Activated CD8-positive, alpha-beta T cell treated with anti-CD3 and anti-CD28 coated beads for 36 hours (primary cell): ENCODE measurements at places on chromosomes 2 and 18. TPM values are rescaled to one million over a fixed set of nuclear protein-coding genes. Genes with fewer than 3 reads are reported as not detected.

Gene GREB1L
- total RNA-seq: not detected

- DNase-seq: no peak
These were observed 5.5 kb downstream of the VSNL1 start for GRCh38 chr2:17545680-17546613.

Gene RAMP1
- total RNA-seq: 1.4 TPM

Gene LCT
- 0.29 TPM for total RNA-seq

Gene NEU2
- not detected for total RNA-seq

- no peak for DNase-seq
These were observed 36.4 kb downstream of the TACR1 start for GRCh38 chr2:75162897-75163296.

DNA sequence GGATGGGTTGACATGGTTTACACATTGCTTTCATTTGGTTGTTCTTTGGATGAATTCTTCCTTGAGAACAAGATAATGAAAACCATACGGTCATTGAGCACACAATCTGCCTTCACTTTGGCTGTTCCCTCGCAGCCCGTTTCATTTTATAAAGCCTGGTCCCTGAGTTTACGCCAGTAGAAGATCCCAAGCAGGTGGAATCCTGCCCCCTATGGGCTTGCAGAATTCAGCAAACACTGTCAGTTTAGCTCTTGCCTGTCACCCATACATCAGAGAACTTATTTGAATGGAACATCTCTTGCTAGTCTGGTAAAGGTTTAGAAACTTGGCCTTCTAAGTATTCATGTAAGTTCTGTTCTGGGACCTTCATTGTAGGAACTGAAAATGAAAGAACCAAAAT lies 666.4 kb upstream of the ZEB2 start:
- no peak for DNase-seq

- no peak for DNase-seq
These were observed 48.5 kb upstream of the PELI1 start for GRCh38 chr2:64192664-64193105.

Gene CPLX4
- not detected for total RNA-seq

Gene TSHZ1
- total RNA-seq: 11.0 TPM

DNA sequence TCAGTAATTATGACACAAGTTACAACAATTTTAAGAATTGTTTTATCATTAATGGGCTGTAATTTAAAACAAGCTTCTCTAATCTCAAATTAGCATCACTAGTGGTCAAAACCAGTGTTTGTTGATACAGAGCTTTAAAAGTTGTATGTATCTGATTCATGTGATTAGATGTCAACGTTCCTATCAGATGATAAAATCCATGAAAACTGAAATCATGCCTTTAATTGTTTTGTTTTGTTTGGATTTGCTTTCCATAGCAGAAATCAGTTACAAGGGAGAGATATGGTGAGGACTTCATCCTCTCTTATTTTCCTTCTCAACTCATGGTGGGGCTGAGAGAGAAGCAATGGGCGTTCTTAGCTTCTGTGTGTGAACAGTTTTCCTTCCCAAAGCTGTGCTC lies 469.6 kb downstream of the PID1 start:
- DNase-seq: no peak

- DNase-seq: no peak
These were observed 87.4 kb downstream of the MDH1 start for GRCh38 chr2:63676135-63676534.

GRCh38 chr2:69054431-69054830 lies 41.5 kb downstream of the ANTXR1 start:
- DNase-seq: peak; percentile 33

GRCh38 chr2:234483568-234484251 lies 13.2 kb downstream of the ARL4C start:
- peak; percentile 95 for DNase-seq

DNA sequence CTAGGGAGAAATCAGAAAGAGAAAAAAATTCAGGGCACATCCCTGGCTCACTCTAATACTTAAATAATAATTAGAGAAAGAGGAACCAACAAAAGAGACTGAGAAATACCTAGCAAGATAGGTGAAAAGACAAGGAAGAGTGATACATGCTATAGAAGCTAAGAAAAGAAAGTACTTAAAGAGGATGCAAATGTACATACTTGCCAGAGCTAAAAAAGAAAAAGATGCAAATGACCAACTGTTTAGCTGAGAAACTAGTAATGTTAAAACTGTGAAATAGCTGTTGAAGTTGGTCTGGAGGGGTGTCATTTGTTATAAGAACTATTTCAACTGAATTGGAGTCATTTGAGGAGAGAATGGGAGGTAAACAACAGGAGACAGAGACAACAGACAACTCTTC lies 412.2 kb downstream of the SPAG16 start:
- no peak for DNase-seq

- no peak for DNase-seq
These were observed 265.5 kb downstream of the TGIF1 start for GRCh38 chr18:3715231-3716080.

Gene PCARE
- total RNA-seq: not detected

GRCh38 chr2:231679908-231680284 lies 28.4 kb upstream of the PTMA start:
- no peak for DNase-seq

GRCh38 chr2:190060626-190061025 lies 1.9 kb downstream of the MSTN start:
- no peak for DNase-seq

Gene RAPGEF4
- 1.3 TPM for total RNA-seq

Gene AQP12B
- total RNA-seq: not detected

DNA sequence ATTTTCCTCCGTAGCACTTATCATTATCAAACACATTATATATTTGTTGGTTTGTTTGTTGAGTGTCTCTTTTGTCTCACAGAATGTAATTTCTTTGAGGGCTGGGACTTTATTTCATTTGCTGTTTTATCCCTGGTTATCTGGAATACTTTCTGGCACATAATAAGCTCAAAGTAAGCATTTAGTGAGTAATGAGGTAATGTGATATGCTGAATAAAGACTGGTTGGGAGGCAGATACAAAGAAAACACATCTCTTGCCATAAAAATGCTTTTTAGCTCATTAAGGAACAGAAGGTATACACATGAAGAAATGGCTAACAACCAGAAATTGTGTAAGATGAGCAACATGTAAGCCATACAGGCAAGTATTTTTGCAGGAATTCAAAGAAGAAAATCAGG lies 1411.8 kb downstream of the LRP1B start:
- no peak for DNase-seq

GRCh38 chr18:47077111-47077510 lies 41.7 kb upstream of the ELOA2 start:
- DNase-seq: no peak

GRCh38 chr2:46996300-46996843 lies 80.8 kb upstream of the MCFD2 start:
- no peak for DNase-seq

- DNase-seq: no peak
These were observed 20.1 kb downstream of the GPR55 start for GRCh38 chr2:230904856-230905447.
